ENCODE measurements at places on chromosomes 11 and 22. TPM values are rescaled to one million over a fixed set of nuclear protein-coding genes. Genes with fewer than 3 reads are reported as not detected.

Gene TIMP3
- total RNA-seq: 756 TPM

Gene MFRP
- not detected for total RNA-seq

Gene SERHL2
- total RNA-seq: not detected

Gene KIRREL3
- total RNA-seq: not detected

Gene CLCF1
- total RNA-seq: 38.1 TPM

Gene DUSP8
- total RNA-seq: 3.7 TPM

Gene ENTHD1
- total RNA-seq: not detected

Gene TTC36
- total RNA-seq: 1.5 TPM

Gene CLDN5
- total RNA-seq: 41.0 TPM

Gene TBX10
- total RNA-seq: not detected

Gene OR4D5
- not detected for total RNA-seq

Gene MMP13
- not detected for total RNA-seq

Gene KRTAP5-8
- not detected for total RNA-seq

Gene MS4A10
- total RNA-seq: not detected

Gene CHST1
- 48.7 TPM for total RNA-seq

Gene PRODH
- 7.5 TPM for total RNA-seq

Gene KCNJ1
- not detected for total RNA-seq

Gene PLAAT3
- total RNA-seq: 29.5 TPM

Gene HOATZ
- not detected for total RNA-seq

Gene BAIAP2L2
- total RNA-seq: not detected

Gene ADAMTS15
- total RNA-seq: 14.1 TPM

Gene TMEM126A
- total RNA-seq: 25.4 TPM

Gene GGTLC3
- not detected for total RNA-seq

Gene UPK3A
- not detected for total RNA-seq

Gene OR4A16
- not detected for total RNA-seq

Gene MYBPC3
- total RNA-seq: not detected

Gene SEPTIN5
- total RNA-seq: 47.7 TPM

Gene PRG3
- total RNA-seq: not detected

Gene TMEM151A
- 0.27 TPM for total RNA-seq

Gene IRAG1
- total RNA-seq: 281 TPM

Gene PHLDB1
- total RNA-seq: 206 TPM

Gene TSSK2
- not detected for total RNA-seq

Gene SOX10
- total RNA-seq: 0.49 TPM

Gene KLHDC7B
- total RNA-seq: not detected

Gene NRGN
- 17.5 TPM for total RNA-seq

Gene DEUP1
- not detected for total RNA-seq

Gene OR2AG1
- not detected for total RNA-seq

Gene TENM4
- total RNA-seq: 6.1 TPM

Gene SLC22A25
- not detected for total RNA-seq

Gene MS4A7
- 81.8 TPM for total RNA-seq

Gene KIF18A
- total RNA-seq: not detected

Gene APOC3
- not detected for total RNA-seq

Gene E2F8
- total RNA-seq: not detected

Gene MYOD1
- total RNA-seq: not detected

Gene OR4C5
- total RNA-seq: not detected

Gene PRMT3
- total RNA-seq: 7.9 TPM
